Naive thymus-derived CD8-positive, alpha-beta T cell (primary cell): ENCODE measurements at places on chromosomes 5 and 9.

- DNase-seq: no peak
Measured at GRCh38 chr5:118529361-118530144, 458.8 kb downstream of the DTWD2 start.

- DNase-seq: no peak
Measured at GRCh38 chr9:130975156-130975555, 33.8 kb upstream of the LAMC3 start.

DNA sequence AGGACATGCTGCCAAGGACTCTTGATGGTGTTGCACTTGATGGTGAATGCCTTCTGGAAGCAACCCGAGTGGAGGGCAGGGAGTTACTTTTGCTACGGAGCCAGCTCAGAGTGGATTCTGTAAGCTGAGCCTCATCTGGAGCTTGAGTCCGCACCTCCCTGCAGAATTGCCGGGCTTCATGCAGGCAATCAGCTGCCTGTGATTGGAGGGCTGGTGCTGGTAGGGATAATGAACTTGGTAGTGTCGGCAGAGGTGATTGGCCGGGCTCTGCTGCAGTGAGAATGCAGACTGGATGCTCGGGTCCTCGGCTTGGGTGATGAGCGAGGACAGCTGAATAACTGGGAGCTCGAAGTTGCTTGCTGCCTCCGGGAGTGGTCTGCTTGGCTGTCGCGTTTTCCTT, 23.1 kb downstream of the SLC25A25 start:
- DNase-seq: no peak

DNA sequence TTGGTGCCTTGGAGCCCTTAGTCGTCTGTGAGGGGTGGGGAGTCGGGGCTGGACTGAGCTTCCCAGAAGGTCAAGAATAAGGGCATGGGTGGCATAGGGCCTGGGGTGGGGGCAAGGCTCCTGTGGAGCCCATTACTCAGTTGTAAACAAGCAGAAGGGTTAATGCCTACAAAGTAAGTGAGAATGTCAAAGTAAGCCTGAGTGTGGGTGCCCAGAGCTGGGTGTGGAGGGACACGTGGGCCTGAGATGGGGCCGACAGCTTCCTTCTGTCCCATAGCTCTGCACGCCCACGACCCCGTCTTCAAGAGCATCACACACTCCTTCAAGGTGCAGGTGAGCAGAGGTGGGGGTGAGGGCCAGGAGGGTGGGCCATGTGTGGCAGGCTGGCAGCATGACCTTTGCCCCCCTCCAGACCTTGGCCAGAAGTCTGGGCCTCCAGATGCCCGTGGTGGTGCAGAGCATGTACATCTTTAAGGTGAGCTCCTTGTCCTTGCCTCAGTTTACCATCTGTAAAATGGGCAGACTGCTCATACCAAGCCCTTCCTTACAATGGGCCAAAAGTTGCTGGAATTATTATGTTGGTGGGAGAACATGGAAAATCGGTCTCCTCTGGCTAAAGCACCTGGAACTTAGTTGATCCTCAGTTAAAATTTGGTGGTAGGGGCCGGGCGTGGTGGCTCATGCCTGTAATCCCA, 11.1 kb downstream of the DOLK start:
- no peak for DNase-seq

GRCh38 chr5:113266913-113267227, 167.9 kb downstream of the TSSK1B start:
- DNase-seq: no peak

- DNase-seq: no peak
Measured at GRCh38 chr9:124030969-124031451, 19.4 kb downstream of the LHX2 start.

DNA sequence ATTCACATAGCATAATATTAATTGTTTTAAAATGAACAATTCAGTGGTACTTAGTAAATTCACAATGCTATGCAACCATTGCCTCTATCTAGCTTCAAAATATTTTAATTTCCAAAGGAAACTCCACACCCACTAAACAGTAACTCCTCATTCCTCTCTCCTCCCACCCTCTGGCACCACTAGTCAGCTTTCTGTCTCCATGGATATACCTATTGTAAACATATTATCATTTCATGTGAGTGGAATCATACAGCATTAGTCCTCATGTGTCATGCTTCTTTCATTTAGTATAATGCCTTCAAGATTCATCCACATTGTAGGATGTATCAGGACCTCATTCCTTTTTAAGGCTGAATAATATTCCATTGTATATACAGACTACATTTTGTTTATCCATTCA, 48.6 kb downstream of the PHF2 start:
- DNase-seq: no peak

GRCh38 chr9:27701587-27701986, 128.3 kb upstream of the C9orf72 start:
- DNase-seq: no peak

GRCh38 chr9:76107482-76107881, 217.0 kb downstream of the PCSK5 start:
- no peak for DNase-seq

DNA sequence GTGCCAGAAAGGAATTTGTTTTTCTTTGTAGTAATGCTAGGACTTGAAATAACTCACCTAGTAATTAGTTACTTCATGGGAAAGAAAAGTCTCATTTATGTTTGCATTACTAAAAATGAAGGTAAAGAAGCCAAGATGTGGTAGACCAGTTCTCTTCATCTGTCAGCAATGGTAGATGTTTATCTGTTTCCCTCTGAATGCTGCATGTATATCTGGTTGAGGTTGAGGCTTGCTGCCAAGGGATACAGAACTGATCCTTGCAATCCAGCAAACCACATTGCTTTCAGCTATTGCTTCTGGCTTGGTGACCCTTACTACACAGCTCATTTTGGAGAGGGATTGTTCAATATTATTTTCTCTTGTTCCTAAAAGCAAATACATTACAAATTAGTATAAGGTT, 73.6 kb downstream of the ZNF474 start:
- no peak for DNase-seq

DNA sequence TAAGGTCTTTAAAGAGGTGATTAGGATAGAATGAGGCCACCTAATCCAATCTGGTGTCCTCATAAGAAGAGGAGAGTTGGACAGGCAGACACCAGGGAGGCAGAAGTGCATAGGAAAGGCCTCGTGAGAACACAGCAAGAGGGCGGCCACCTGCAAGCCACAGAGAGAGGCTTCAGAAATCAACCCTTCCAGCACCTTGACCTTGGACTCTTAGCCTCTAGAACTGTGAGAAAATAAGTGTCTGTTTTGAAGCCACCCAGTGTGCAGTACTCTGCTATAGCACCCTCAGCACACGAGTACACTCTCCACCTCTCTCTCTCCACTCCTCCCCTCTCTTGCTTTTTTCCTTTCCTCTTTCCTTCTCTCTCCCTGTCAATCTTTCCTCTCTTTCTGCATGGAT, 26.8 kb downstream of the NIPAL4 start:
- no peak for DNase-seq

GRCh38 chr5:94888674-94889073, 270.2 kb downstream of the SLF1 start:
- DNase-seq: no peak

DNA sequence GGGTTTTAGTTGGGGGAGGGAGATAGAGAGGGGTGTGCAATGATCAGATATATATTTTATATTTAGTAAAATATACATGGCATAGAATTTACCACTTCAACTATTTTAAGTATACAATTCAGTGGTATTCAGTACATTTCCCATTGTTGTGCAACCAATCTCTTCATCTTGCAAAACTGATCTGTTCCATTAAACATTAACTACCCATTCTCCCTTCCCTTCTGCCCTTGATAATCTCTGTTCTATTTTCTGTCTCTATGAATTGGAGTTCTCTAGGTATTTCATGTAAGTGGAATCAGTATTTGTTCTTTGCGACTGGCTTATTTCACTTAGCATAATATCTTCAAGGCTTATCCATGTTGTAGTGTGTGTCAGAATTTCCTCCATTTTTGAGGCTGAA, 38.6 kb downstream of the TGFBI start:
- DNase-seq: no peak

- no peak for DNase-seq
Measured at GRCh38 chr5:124527220-124527991, 219.0 kb downstream of the ZNF608 start.

- DNase-seq: no peak
Measured at GRCh38 chr5:76978869-76979268, 26.0 kb downstream of the CRHBP start.

DNA sequence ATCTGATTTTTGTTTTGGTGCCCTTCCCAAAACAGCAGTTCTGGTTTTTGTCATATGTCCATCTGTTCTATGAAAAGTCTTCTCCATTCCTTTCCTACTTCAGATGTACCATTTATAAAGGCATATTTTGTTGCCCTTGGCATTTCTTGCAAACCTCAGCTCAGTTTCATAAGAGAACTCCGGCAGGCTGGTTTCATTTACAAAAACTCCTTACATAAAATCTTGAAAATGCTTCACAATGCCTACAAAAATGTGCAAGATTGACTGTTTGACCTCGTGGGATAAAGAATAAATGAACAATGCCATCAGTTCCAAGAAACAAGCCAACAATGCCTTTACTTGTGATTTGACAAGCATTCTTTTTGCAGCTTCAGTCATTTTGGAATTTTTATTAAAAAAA, 39.1 kb upstream of the CTNNAL1 start:
- no peak for DNase-seq

GRCh38 chr9:27126670-27127069, 17.6 kb downstream of the TEK start:
- DNase-seq: no peak

DNA sequence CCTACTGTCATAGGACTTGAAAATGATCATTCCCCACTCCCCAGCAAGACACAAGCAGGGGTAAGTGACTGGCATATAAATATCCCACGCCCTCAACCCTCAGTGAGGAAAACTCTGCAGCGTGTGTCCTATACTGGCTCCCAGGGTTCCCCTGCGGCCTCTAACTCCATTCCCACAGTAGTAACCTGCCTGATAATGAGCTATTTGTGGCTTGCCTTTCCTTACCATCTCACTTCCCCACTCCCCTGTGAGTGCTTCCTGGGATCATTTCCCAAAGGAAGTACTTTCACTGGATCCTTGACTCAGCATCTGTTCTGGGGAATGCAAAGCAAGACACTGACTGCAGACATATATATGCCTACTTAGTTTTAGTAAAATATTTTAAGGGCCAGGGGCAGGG, 14.3 kb downstream of the CDC14B start:
- no peak for DNase-seq

DNA sequence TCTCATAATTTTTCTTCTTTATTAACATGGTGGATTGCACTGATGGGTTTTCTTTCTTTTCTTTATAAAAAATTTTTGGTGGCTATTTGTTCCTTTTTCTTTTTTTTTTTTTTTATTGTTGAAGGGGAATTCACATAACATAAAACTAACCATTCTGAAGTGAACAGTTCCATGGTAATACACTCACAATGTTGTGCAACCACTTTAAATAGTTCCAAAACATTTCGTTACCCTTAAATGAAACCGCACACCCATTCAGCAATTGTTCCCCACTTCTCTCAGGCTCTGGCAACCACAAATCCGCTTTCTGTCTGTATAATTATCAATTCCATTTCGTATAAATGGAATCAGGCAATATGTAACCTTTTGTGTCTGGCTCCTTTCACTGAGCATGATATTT, 11.7 kb upstream of the SETX start:
- DNase-seq: no peak

DNA sequence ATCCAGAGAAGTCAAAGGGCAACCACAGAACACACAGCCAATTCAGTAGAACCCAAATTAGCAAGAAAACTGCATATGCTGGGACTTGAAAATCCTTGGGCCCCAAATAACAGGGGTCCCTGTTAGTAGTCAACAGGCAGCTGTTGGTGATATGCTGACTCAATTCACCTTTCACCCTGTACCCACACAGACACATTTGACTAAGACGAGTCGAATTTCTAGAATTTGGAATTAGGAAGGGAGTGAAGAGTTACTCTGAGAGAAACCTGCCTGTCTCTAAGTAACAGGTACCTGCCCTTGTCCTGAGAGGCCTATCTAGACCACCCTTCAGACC, 821 bp upstream of the VCP start:
- no peak for DNase-seq

- DNase-seq: no peak
Measured at GRCh38 chr9:35519692-35520363, 29.9 kb downstream of the RUSC2 start.

DNA sequence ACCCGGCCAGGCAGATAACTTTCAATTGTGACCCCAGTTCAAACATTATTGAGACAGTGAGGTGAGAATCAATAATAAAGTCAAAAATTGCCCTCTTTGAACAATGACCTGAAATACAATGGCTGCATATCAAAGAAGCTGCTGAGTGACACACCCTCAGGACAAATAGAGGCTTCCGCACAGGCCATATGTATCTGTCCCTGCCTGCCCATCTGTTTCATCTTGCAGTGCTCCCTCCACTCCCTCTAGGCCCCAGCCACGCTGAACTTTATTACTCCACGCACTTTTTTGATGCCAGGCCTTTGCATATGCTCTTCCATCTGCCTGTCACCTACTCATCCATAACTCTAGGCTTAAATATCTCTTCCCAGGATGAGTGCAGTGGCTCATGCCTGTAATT, 15.9 kb upstream of the PFDN1 start:
- DNase-seq: no peak

DNA sequence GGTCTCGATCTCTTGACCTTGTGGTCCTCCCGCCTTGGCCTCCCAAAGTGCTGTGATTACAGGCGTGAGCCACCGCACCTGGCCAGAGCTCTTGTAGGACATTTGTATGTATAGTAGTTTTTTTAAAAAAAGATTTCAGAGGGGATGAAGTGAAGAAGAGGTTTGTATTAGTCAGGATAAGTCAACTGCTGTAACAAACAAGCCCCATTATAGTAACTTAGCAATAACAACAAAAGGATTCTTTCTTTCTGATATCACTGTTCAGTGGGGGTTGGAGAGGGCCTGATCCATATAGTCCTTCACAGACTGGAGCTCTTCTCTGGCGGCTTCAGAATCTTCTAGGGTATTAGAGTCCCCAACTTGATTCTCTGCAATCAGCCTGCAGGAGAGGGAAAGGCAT, 50.7 kb upstream of the IL6ST start:
- no peak for DNase-seq
